Fibroblast of lung (primary cell): ENCODE measurements at places on chromosomes 12 and 14. TPM values are rescaled to one million over a fixed set of nuclear protein-coding genes. Genes with fewer than 3 reads are reported as not detected.

- H3K27ac ChIP-seq, result no peak overlapping the region
- no peak for DNase-seq
- H3K36me3 ChIP-seq, result no peaks in the 10 kb centered on the region
- H3K4me1 ChIP-seq, result no peaks in the 10 kb centered on the region
- no peaks in the 10 kb centered on the region for H3K27me3 ChIP-seq
These were observed 299.5 kb upstream of the RPL10L start for GRCh38 chr14:46951103-46951502.

GRCh38 chr12:93980711-93981110 is 167.7 kb upstream of the PLXNC1 start:
- no peak for DNase-seq
- no peaks in the 10 kb centered on the region for H3K4me1 ChIP-seq
- no peak overlapping the region for H3K27ac ChIP-seq
- H3K27me3 ChIP-seq, result no peaks in the 10 kb centered on the region

DNA sequence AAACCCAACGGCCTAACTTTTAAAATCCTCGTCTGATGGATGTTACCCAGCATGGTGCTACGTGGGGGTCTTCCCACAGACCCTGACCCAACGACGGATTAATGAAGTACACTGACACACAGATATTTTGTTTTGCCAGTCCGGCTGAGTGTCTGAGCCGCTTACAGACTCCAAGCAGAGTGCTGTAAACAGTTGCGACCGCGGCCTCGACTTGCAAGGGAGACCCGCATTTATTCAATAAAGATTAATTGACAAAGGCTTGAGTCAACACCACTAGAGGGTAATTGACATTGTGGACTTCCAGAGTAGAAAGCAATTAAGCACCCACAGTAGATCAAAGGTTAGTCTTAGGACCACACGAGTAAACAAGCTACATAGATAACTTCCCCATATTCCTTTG is 1042.4 kb downstream of the AACS start:
- H3K4me1 ChIP-seq, result no peaks in the 10 kb centered on the region
- H3K27ac ChIP-seq, result no peak overlapping the region
- H3K36me3 ChIP-seq, result no peaks in the 10 kb centered on the region
- no peaks in the 10 kb centered on the region for H3K27me3 ChIP-seq

DNA sequence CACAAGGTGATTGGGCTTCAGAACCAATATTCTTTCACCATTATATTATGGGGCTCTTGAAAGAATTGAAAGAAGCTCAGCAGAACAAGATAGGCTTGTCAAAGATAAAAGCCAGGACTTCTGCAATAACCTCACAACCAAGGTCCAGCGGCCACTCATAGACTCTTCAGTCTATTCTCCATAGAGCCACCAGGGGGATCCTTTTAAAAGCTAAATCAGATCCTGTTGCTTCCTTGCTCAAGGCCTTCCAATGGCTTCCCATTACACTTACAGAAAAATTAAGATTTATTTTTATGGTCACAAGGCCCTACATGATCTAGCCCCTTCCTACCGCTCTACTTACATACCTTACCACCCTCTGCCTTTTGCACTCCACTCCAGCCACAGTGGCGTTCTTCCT is 169.6 kb downstream of the C12orf42 start:
- no peak overlapping the region for H3K4me3 ChIP-seq
- no peak for DNase-seq
- H3K36me3 ChIP-seq, result no peaks in the 10 kb centered on the region
- no peaks in the 10 kb centered on the region for H3K27me3 ChIP-seq

DNA sequence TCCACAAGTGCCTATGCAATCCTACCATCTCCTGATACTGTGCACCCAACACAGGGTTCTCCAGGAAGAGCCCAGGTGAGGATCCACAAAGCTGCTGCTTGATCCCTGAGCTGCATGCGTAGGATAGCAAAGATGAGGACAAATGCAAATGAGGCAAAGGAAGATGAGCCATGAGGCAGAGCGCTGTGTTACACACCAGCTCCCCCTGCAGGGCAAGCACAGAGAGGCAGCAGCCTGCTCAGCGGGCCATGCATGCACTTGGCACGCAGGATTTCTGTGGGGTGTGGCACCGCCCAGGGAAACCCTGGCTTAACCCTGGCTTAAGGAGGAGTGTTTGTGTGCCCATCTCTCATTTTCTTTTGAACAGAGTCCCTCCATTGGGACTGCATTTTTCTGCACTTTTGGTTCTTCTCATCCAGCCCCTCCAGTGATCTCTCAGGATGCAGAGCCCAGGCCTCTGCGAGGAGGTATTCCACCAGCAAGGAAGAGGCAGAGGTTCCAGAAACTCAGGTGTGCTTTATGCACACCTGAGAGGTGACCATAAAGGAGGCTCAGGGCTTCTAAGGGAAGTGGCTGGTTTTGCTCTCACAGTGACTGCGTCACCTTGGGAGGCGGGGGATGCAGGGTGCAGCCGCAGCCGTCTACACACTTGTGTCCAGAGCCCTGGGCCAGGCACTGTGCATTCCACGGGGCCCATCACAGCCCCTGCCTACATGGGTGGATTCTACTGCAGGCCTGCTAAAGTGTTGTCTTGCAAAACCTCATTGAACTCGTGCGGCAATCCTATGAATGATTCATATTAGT is 973.3 kb upstream of the TMEM132C start:
- H3K27ac ChIP-seq, result no peak overlapping the region
- H3K36me3 ChIP-seq, result no peaks in the 10 kb centered on the region
- H3K27me3 ChIP-seq, result no peaks in the 10 kb centered on the region
- no peaks in the 10 kb centered on the region for H3K4me1 ChIP-seq
- H3K4me3 ChIP-seq, result no peak overlapping the region

DNA sequence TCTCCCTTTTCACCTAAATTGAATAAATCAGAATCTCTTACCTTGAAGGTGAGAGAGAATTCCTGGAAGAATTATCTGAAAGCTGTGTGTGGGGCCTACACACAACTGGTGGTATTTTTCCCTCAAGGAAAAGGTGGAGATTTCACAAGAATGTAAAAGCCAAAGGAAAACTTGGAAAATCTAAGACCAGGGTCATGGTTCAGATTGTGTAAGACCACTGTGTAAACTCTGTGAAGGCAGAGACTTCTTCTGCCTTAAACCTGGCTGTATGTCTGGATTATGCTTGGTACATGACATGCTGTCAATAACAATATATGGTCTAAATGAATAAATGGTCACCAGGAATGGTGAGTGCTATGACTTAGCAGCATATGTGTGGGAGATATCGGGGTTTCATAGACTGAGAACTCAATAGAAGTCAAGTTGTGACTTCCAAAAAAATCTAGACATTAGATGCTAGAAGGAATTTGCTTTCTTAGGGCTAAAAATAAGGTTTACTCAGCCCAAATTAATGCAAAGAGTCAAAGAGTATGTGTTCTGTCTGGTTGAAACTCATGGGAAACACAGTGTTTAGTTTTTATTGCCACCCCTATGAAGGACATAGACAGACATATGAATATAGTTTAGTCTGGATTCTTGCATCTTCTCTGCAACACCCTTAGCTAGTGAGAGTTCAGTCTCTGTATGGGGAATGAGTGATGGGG is 163.7 kb downstream of the SNAPC1 start:
- H3K4me3 ChIP-seq, result no peak overlapping the region
- H3K27me3 ChIP-seq, result peaks cover 2% of the 10 kb centered on the region
- peak; percentile 27 for DNase-seq
- no peak overlapping the region for H3K27ac ChIP-seq

DNA sequence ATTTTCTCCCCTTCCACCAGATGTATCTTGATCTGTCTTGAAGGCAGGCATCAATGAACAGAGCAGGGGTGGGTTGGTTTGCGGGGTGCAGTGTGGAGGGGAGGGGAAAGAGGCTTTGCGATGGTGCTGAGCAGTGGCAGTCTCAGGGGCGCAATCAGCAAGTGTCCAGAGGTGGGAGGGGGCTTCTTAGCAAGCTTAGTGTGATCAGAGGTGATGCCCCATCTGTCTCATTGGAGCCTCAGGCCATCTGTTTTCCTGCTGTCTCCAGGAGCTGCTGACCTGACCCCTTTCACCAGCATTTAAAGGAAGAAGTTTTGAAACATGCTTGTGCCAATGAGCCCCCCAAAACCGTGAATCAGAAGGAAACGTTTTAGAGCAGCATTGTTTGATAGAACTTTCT is 187.7 kb upstream of the LHX5 start:
- no peak overlapping the region for H3K4me3 ChIP-seq
- no peaks in the 10 kb centered on the region for H3K4me1 ChIP-seq
- H3K27ac ChIP-seq, result no peak overlapping the region

DNA sequence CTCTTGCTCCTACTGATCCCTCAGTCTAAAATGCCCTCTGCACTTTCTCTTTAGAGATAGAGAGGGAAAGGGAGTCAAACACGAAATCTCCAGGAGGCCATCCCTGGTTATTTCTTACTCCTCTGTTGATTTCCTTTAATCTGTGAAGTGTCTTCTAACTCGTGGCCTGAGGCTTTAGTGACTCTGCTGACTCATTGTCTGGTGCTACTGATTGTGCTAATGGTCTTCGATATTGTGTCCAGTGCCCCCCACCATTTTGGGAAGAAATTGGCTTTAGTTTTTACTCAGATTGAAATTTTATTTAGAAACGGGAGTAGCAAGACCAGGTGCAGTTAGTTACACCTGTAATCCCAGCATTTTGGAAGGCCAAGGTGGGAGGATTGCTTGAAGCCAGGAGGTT is 839 bp downstream of the CLEC9A start:
- no peaks in the 10 kb centered on the region for H3K36me3 ChIP-seq
- no peak overlapping the region for H3K27ac ChIP-seq
- no peaks in the 10 kb centered on the region for H3K4me1 ChIP-seq
- H3K4me3 ChIP-seq, result no peak overlapping the region

- H3K27me3 ChIP-seq, result no peaks in the 10 kb centered on the region
- no peak overlapping the region for H3K4me3 ChIP-seq
- H3K4me1 ChIP-seq, result peaks cover 37% of the 10 kb centered on the region
These were observed 18.5 kb downstream of the NCOR2 start for GRCh38 chr12:124548854-124549378.

- H3K4me1 ChIP-seq, result no peaks in the 10 kb centered on the region
- no peak for DNase-seq
- no peak overlapping the region for H3K4me3 ChIP-seq
- peaks cover 2% of the 10 kb centered on the region for H3K27me3 ChIP-seq
- H3K27ac ChIP-seq, result no peak overlapping the region
These were observed 247.6 kb downstream of the RPAP3 start for GRCh38 chr12:47458279-47458678.

GRCh38 chr12:3871356-3871755 is 1.8 kb downstream of the PARP11 start:
- H3K4me3 ChIP-seq, result no peak overlapping the region
- no peaks in the 10 kb centered on the region for H3K36me3 ChIP-seq
- H3K27me3 ChIP-seq, result no peaks in the 10 kb centered on the region
- no peaks in the 10 kb centered on the region for H3K4me1 ChIP-seq

DNA sequence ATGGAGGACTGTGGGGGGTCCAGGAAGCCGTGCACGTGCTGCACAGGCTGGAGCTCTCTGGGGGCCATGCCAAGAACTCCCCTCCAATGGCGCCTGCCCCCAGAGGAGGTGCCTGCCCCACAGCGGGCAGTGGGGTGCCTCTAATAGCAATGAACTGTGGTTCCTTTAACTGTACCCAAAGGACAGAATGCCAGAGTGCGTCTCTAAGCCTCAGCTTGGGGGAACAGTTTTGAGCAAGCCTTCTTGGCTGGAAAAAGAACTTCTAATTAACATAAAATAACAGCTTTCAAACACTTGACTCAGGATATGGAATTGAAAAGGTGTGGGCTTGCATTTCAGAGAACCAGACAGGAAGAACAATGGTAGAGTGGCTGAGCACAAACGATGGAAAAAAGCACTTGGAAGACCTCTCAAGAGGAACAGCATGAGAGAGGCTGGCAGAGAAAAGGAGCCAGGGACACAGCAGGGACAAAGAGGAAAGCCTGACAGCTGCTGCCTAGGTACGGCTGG is 195.6 kb downstream of the TTC7B start:
- H3K27ac ChIP-seq, result no peak overlapping the region
- no peak overlapping the region for H3K4me3 ChIP-seq
- no peak for DNase-seq
- H3K4me1 ChIP-seq, result peaks cover 4% of the 10 kb centered on the region
- peaks cover 3% of the 10 kb centered on the region for H3K36me3 ChIP-seq

GRCh38 chr12:24977060-24977459 is 28.2 kb upstream of the BCAT1 start:
- no peak overlapping the region for H3K27ac ChIP-seq
- H3K27me3 ChIP-seq, result no peaks in the 10 kb centered on the region
- no peak for DNase-seq
- no peaks in the 10 kb centered on the region for H3K36me3 ChIP-seq

DNA sequence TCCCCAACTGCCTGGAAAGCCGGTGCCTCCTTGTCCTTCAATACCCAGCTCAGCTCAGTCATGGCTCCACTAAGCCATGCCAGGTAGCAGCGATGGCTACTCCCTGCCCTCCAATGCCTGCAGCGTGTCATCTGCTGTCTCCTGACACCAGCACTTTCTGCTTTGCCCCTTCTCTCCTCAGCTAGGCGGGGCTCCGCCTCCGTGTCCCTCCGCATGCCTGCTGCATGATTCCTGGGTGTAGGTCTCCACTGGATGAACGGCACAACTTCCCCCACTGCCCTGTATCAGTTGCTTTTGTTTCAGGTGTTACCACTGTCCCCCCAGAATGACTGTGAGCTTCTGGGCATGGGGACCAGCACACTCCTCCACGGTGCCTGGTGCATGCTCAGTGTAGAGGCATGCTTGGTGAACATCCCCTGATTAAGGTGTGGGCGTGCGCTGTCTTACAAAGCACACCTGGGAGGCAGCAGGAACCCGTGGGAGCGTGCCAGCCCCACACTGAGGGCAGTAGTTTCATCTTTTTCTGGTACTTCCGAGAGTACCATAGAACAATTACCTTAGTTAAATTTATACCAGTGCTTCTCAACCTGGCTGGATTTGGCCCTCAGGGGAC is 179.4 kb upstream of the PRMT8 start:
- H3K27me3 ChIP-seq, result peaks cover 3% of the 10 kb centered on the region
- H3K4me1 ChIP-seq, result peaks cover 7% of the 10 kb centered on the region
- no peak for DNase-seq
- no peak overlapping the region for H3K27ac ChIP-seq

DNA sequence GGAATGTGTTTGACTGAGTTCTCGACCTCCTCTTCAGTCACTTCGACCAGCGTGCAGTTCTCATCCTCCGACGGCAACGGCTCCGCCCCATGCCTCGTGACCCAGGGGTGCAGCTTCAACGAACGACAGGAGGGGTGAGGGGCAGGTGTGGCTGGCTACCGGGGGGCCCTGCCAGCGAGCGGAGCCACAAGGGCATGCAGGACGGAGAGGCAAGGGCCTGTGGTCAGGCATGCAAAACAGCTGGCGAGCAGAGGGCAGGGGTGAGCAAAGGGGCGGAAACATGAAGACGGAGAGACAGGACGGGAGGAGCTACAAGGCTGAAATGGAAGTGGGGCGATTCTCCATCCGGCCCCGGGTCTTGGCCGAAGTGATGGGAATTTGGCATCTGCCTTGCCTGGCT is 38.7 kb downstream of the P2RX4 start:
- no peaks in the 10 kb centered on the region for H3K4me1 ChIP-seq
- no peak overlapping the region for H3K4me3 ChIP-seq
- peaks cover 20% of the 10 kb centered on the region for H3K36me3 ChIP-seq

The CCDC196 gene
- not detected in 2 replicates for total RNA-seq

The HNRNPA1 gene
- 305 and 311 TPM in 2 replicates for total RNA-seq

The SERPINA12 gene
- total RNA-seq, result not detected in 2 replicates

The RNASE4 gene
- 20.0 and 22.1 TPM in 2 replicates for total RNA-seq
